Stimulated activated CD4-positive, alpha-beta T cell treated with anti-CD3 and anti-CD28 coated beads, Interleukin-12 subunit alpha, Interleukin-12 subunit beta, amount 100 ng/mL, for 4 hours (primary cell): ENCODE measurements at places on chromosomes 6 and 20.
A peak's percentile ranks its signal among the peaks of the same experiment; 100 is the strongest.

DNA sequence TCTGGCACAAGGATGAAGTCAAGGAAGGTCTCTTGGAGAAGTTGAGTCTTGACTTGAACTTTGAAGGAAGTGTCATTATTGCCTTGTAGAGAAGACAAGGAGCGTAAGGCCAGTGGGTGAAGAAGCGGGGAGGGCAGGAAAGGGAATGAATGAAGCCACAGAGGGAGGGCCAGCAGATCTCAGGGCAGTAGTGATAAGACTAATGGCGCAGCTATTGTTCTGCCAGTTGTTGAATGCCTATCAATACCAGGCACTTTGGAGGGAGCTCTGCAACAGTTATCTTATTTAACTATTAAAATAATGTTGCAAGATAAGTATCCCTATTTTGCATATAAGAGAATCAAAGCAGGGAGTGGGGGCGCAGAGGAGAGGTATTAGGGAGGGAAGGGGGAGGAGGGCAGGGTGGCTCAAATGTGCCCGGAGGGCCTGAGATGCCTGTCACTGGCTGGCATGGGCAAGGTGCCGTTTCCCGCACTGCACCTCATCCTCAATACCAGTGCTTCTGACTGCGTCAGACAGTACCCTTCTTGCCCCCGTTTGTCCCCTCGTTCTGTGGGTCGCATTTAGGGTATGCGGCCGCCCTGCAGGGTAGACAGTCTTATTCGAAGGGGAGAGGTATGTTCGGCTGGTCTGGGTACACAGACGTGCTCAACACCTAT, 109.8 kb downstream of the ZDHHC14 start:
- DNase-seq = no peak

DNA sequence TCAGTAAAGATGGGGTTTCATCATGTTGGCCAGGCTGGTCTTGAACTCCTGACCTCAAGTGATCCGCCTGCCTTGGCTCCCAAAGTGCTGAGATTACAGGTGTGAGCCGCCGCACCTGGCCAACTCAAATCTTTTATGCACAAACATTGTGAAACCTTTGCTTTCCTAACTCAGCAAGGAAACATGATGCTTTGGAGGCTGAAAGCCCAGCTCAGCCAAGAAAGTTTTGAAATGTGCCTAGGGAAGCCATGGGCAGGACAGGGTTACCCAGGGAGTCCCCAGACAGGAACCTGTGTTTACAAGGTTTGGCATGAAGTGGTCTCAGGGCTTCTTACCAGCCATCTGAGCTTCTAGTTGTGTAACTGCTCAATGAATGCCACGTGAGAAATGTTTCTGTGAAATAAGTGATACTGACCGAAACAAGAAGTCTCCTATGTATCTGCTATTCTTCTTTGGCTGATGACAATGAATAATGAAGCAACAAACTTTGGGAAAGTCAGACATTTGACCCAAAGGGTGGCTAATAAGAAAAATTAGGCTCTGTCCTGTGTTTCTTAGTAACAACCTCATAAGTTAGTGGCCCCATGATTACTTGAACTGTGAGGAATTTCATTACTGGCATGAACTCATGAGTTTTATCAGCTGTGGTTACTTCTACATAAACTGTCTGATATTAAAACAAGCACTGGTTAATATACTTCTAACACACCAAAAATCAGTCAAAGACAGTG, 163.5 kb downstream of the KIF6 start:
- no peak for DNase-seq

- DNase-seq = no peak
Measured at GRCh38 chr6:113067612-113068275, 720.6 kb downstream of the RFPL4B start.

DNA sequence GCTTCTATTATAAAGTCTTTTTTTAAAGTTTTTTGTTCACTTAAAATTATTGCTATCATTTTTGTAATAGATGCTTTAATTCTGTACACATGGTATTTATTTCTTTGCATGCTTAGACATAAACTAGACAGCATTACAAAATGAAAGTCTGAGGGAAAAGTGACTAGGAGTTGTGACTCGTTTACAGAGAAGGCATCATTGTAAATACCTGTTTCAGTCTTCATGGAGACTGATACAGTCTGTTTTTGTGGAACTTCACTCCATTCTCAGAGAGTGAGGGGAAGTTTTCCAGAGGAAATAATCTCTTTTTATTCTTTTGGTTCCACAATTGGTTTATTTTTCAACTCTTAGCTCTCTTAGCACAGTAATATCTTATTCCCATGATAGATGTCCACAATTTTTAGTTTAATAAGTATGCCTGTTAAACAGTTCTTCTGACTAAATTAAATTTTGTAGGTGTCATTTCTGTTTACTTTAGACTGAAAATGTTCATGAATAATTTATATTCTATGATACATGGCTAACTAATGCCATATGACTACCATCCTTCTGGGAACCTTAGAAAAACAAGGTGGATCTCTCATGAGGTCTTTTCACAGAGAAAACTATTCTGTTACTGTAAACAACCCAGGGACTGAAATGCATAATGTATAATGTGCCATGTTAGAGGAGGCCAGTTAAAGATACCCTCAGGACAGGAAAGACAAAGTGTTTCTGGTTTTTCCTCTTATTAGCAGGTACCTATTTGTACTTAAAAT, 69.2 kb downstream of the MYO6 start:
- DNase-seq = no peak

- DNase-seq = peak; percentile 33
Measured at GRCh38 chr20:47727170-47727880, 58.0 kb downstream of the SULF2 start.

GRCh38 chr6:24743265-24743943, 24.4 kb upstream of the C6orf62 start:
- DNase-seq = peak; percentile 6

GRCh38 chr20:11429168-11429567, 488.5 kb upstream of the BTBD3 start:
- DNase-seq = no peak

- DNase-seq = no peak
Measured at GRCh38 chr20:15967334-15967733, 605.9 kb downstream of the KIF16B start.

DNA sequence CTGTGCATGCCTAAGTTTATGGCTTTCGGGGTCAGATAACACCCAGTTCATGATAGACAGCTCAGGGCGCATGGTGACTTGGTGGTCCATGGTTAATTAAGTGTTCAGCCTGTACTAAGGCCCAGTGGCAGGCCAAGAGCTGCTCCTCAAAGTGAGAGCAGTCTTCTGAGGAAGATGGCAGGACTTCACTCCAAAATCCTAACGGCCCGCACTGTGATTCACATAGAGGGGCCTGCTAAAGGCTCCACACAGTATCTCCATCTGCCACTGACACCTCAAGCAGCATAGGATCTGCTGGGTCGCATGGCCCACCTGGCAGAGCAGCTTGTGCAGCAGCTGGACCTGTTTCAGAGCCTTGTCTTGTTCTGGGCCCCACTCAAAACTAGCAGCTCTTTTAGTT, 10.6 kb upstream of the CST7 start:
- no peak for DNase-seq

DNA sequence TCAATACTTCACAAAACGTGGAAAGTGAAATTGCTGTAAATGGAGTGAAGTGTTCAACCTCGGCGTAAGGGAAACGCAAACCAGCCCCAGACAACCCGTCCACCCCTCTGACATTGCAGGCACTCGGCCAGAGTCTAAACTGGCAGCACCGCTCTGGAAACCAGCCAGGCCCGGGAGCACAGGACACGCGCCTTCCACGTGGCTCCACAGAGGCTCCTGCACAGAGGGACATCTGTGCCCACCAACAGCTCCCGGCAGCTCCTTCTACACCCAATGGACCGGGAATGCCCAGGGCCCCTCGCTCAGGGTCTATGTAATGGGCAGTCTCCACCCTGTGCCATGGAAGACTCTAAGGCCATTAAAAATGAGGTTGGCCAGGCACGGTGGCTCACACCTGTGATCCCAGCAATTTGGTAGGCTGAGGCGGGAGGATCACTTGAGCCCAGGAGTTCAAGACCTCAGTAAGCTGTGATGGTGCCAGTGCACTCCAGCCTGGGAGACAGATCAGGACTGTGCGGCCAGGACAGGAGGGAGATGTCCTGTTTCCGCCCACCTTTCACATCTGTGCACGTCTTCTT, 3.4 kb upstream of the HELZ2 start:
- DNase-seq = no peak

- no peak for DNase-seq
Measured at GRCh38 chr6:20693466-20694063, 159.3 kb downstream of the CDKAL1 start.

- no peak for DNase-seq
Measured at GRCh38 chr6:149229096-149229495, 88.4 kb upstream of the TAB2 start.

DNA sequence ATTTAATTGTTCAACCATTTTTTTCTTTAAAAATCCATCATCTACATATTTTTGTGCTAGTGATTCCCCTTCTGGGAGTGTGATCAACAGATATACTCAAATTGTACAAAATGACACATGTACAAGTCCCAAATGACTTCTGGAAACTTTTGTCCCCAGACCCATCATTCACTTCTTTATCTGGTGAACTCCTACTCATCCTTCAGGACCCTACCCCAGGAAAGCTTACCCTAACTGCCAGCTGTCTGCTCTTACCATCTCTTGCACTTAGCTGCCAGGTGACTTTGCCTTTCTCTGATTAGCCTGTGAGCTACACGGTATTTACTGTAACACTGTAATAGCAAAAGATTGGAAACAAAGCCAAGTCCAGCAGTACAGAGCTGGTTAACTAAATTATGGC, 55.3 kb downstream of the JPH2 start:
- no peak for DNase-seq

GRCh38 chr6:79630380-79630882, 698 bp upstream of the SH3BGRL2 start:
- DNase-seq = no peak

DNA sequence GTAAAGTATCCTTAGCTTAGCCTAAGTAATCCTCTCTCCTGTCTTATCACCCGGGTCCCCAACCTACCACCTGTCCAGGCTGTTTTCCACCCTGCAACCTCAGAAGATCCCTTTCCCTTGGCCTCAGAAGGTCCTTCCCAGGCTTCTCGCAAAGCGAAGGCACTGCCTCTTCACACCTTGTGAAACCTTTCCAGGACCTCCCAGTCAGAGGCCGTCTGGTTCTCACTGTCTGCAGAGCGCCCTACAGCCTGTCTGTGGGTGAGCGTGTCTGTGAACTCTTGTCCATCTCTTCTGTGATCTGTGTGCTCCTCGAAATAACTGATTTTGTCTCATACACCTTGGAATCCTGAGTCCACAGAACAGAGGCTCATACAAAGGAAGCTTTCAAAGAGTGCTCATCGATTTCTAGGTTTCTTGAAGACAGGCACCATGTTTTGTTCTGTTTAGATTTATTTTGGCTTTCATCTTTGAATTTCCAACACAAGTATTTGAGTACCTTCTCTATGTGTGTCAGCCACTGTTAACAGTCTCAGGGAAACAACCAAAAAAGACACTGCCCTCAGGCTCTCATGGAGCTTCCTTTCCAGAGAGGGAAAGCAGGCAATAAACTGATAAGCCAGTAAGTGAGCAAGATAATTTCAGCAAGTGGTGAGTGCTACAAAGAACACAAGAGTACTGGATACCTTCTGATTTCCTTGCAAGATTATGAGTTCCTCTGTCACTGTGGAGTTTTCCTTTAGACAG, 6.3 kb downstream of the PDE10A start:
- DNase-seq = no peak

- no peak for DNase-seq
Measured at GRCh38 chr6:38136547-38136946, 317.0 kb downstream of the ZFAND3 start.

GRCh38 chr6:145836170-145836569, 21.6 kb upstream of the FBXO30 start:
- no peak for DNase-seq

GRCh38 chr20:14765370-14765701, 427.9 kb upstream of the FLRT3 start:
- DNase-seq = no peak

- DNase-seq = no peak
Measured at GRCh38 chr20:13101706-13102105, 92.9 kb downstream of the SPTLC3 start.

DNA sequence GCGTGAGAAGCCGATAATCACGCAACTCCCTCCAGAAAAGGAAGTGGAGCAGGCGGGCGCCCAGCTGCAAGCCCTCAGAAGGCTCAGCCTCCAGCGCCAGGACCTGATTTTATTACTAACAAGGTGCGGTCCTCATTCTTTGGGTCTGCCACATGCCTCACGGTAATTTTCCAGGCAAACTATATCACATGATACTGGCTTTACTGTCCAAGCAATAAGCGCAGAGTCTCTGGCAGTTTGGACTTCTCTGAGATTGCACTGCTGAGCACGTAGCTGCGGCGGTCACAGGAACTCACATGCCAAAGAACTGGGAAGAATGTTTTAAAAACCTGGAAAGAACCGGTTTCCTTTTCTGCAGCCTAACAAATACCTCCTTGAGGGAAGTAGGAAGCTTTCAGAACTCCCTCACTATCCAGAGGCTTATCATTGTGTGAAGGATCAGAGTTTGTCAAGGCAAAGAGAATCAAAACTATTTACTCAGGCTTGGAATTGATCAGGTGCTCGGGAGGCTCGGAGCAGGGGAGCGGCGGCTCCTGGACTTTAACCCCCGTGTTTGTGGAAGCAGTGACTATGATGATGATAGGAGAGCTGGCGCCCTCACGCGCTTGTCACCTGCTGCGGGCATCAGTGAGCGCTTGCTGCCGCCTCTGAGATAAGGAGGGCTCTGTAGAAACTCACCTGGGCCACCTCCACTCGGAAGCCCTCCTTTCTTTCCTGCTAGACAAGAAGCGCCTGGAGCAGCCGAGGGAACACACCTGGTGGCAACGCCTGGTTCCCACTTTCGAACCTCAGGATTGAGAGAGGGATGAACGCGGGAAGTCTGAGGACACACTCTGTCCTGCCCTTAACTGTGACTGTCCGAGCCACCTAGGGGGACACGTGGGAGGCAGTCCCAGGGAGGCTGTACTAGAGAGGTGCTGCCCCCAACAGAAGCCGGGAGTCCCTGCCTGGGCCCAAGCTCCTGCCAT, 27.2 kb upstream of the SYNJ2 start:
- no peak for DNase-seq

- DNase-seq = no peak
Measured at GRCh38 chr20:5862703-5863039, 87.7 kb downstream of the TRMT6 start.

- DNase-seq = no peak
Measured at GRCh38 chr20:51418137-51418529, 124.4 kb downstream of the NFATC2 start.

- no peak for DNase-seq
Measured at GRCh38 chr6:91852252-91852651, 1265.4 kb upstream of the MAP3K7 start.
